Skin of body (tissue), 3 donors: ENCODE measurements at places on chromosomes 12 and 14. TPM values are rescaled to one million over a fixed set of nuclear protein-coding genes. Genes with fewer than 3 reads are reported as not detected.

The LRTM2 gene
- total RNA-seq: 0.20 TPM

The CCDC60 gene
- not detected for total RNA-seq

The TSHR gene
- total RNA-seq: 2.9 TPM

The RAD9B gene
- total RNA-seq: 0.79 TPM

The CIROP gene
- total RNA-seq: not detected

The NRIP2 gene
- total RNA-seq: 0.79 TPM

DNA sequence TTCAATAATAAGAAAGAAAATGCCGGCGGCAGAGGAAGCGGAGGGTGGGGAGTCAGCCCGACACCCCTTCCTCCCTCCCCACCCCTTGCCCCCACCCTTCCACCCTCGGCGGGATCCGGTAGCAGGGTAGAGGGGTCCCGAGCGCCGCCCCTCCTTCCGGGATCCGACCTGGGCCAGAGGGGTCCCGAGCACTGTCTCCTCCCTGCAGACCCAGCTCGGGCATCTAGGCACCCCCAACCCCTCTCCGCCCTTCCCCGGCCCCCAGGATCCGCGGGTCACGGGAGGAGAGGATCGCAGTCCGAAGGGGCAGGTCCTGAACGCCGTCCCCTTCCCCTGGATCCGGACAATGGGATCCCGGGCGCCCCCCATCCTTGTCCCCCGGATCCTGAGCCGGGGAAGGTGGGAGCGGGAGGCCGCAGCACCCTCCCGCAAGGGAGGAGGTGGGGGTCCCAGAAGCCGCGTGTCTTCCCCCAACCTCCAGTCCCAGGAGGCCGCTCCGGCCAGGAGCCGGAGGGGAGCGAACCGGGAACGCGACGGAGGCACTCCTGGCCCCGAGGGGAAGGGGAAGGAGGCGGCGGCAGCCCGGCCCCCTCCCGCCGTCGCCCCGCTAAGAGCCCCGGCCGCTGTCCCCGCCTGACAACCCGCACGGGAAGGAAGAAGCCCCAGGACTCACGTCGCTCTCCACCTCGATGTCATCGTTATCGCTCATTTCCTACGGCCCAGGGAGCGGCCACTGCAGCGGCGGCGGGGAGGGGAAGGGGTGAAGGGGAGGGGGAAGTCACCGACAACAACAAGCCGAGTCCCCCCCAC, 481 bp downstream of the MAX start:
- DNase-seq: no peak

DNA sequence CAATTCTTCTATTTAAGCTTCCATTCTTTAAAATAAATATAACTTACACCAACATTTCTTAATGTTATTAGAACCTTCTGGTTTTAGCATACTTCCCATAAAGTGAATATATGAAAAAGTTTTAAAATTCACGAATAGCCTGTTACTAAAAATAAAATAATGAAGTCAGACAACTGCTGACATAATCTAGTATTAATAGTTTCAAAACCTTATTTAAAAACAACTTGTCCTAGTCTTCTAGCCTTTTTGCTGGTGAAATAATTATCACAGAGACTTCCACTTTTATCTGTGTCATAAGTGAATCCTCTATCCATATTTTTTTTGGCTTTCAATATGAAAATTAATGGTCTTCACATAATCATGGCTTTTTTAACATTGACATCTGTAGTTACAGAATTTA, 93.8 kb upstream of the MON2 start:
- no peak for DNase-seq

DNA sequence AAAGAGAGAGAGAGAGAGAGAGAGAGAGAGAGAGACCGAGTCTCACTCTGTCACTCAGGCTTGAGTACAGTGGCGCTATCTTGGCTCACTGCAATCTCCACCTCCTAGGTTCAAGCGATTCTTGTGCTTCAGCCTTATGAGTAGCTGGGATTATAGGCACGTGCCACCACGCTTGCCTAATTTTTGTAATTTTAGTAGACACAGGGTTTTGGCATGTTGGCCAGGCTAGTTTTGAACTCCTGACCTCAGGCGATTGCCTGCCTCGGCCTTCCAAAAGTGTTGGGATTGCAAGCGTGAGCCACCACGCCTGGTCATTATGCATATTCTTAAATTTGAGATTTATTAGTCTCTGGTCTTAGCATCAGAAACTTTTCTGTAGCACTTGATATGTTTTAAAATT, 317.9 kb upstream of the ATP2B1 start:
- DNase-seq: no peak
